ENCODE measurements at places on chromosomes 5 and 9.

DNA sequence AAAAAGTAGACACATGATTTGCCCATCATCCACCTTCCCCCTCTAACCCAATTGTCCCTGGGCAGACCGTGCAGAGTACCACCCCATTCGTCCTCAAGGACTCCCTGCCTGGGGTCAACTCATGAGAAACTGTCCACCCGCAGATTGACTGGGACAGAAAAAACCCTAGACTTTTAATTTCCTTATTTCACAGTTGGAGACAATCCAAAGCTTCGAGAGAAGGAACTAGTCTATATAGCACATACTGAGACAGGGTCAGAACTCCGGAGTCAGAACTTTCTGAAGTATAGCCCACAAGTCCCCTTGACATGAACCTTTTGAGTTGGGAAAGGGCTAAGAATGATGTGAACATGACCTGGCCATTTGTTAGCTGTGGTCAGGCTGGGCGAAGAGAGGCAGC is 7.5 kb upstream of the GPX3 start:
- DNase-seq, result no peak

- DNase-seq, result no peak
Measured at GRCh38 chr5:126613941-126614592, 13.3 kb downstream of the PHAX start.

GRCh38 chr5:72377910-72378638 is 57.9 kb downstream of the PTCD2 start:
- DNase-seq, result no peak

GRCh38 chr9:77910194-77910621 is 121.4 kb downstream of the GNAQ start:
- DNase-seq, result no peak

DNA sequence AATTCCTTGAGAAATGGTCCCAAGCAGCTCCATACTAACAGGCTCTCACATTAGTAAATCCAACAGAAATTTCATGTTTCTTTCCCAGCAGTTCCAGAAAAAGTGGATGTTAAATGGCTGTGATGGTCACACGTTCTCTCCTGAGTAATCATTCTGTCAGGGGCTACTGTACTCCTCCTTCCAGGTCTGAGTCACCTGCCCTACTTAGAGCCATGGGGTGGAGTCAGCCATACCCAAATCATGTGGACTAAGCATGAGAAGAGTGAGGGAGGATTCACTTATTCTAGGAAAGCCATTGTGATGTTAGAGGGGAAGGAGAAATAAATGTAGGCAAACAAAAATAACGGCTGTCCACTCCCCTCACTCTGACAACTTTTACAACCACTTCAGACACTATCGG is 547.2 kb downstream of the CSNK1G3 start:
- DNase-seq, result peak; percentile 9

DNA sequence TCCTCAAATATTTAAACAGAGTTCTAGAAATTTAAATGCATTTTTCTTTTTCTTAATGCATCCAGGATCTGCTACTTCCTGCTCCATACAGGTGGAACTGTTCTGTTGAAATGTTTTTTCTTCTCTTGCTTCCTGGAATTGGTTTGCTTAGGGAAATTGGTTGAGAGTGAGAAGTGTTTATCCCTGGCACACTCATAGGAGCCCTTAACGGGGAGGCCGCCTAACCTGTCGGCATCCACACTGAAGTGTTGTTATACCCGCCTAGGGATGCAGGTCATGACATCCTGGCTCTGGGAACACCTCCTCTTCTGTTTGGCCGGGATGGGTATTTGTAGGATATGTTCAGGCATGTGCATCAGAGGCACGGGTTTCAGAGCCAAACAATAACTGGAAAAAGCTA is 239.7 kb downstream of the GADD45G start:
- no peak for DNase-seq

- DNase-seq, result no peak
Measured at GRCh38 chr5:20029266-20029665, 41.3 kb upstream of the CDH18 start.

GRCh38 chr9:33818167-33818846 is 1.3 kb downstream of the UBE2R2 start:
- DNase-seq, result no peak

DNA sequence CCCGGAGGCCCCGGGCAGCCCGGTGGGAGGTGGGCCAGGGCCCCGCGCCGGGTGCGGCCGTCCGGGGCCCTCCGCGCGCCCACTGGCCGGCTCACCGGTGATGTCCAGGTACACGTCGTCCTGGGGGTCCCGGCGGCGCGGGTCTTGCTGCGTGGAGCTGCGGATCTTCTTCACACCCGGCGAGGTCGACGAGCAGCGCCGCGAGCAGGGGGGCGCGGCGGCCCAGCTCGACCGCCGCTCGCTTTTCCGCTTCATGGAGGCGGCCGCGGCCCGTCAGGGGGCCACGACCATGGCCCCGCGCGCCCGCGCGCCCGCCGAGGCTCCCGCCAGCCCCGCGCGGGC is 548 bp downstream of the CDC14B start:
- DNase-seq, result no peak

GRCh38 chr5:76125888-76126287 is 42.7 kb downstream of the SV2C start:
- no peak for DNase-seq

DNA sequence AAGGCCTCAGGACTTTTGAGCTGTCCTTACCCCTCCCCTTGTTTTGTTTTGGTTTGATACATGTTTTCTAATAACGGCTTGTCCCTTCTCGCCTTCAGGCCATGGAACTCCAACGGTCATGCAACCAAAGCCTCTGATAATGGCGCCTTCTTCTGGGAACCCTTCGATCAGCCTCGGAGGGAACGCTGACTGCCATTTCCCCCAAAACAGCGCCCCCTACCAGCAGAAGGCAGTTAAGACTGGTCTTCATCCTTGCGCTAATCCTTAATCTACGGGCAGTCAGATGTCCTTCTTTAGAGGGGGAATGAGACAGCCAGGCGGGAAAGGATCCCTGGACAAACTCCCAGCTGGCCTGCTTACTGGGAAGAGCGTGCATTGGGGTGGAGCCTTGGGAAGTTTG is 276.6 kb downstream of the ICE1 start:
- no peak for DNase-seq

- no peak for DNase-seq
Measured at GRCh38 chr9:100587375-100587774, 9.5 kb downstream of the CAVIN4 start.

GRCh38 chr9:93630806-93631411 is 54.5 kb downstream of the PHF2 start:
- no peak for DNase-seq

GRCh38 chr9:27393054-27393846 is 96.3 kb upstream of the EQTN start:
- DNase-seq, result no peak

GRCh38 chr5:150266871-150267291 is 22.7 kb downstream of the CAMK2A start:
- DNase-seq, result no peak

DNA sequence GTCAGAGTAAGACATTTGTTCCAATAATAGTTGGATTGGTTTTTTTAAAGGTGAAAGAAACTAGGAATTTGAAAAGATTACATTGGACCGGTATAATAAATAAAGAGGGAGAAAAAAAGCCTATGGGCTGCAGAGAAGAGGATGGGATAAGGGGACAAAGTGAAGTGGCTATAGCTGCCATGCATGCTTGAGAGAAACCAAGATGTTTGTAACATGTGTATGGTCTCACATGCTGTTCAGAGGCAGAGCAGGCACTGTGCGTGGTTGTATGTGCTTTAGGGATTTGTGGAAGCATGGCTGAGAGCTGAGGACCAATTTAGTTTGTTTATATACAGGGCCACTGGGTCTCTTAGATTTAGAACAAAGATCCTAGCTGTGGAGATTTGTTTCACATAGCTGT is 32.7 kb downstream of the LNPEP start:
- no peak for DNase-seq

DNA sequence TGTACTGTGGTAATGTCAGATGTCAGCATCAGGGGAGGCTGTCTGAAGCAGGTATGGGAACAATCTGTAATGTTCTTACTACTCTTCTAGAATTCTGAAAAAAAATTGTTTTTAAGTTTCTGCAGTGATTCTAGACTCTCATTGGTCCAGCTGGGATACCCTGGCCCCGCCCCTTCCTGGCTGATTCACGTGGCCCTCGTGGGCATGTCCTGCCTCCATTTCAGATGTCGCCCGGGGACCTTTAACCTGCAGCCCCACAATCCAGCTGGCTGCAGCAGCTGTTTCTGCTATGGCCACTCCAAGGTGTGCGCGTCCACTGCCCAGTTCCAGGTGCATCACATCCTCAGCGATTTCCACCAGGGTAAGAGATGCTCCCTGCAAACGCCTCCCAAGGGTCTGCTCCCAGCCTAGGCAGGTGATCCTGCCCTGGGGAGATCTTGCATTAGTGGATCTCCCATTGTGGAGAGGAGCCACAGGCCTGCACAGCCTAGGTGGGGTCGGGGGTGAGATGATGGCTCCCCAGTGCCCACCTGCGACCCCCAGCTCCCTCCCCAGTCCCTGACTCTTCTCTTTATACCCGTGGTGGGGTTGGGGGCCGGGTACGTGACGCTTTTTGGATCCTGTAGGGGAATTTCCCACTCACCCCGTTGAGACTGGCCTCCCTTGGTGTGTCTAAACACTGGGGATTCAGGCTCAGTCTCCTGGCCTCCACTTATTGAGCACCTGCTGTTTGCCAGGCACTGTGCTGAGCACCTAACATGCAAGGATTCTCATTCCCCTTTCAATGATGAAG is 36.5 kb downstream of the LAMC3 start:
- no peak for DNase-seq

- no peak for DNase-seq
Measured at GRCh38 chr9:92974161-92974661, 26.9 kb downstream of the FGD3 start.

DNA sequence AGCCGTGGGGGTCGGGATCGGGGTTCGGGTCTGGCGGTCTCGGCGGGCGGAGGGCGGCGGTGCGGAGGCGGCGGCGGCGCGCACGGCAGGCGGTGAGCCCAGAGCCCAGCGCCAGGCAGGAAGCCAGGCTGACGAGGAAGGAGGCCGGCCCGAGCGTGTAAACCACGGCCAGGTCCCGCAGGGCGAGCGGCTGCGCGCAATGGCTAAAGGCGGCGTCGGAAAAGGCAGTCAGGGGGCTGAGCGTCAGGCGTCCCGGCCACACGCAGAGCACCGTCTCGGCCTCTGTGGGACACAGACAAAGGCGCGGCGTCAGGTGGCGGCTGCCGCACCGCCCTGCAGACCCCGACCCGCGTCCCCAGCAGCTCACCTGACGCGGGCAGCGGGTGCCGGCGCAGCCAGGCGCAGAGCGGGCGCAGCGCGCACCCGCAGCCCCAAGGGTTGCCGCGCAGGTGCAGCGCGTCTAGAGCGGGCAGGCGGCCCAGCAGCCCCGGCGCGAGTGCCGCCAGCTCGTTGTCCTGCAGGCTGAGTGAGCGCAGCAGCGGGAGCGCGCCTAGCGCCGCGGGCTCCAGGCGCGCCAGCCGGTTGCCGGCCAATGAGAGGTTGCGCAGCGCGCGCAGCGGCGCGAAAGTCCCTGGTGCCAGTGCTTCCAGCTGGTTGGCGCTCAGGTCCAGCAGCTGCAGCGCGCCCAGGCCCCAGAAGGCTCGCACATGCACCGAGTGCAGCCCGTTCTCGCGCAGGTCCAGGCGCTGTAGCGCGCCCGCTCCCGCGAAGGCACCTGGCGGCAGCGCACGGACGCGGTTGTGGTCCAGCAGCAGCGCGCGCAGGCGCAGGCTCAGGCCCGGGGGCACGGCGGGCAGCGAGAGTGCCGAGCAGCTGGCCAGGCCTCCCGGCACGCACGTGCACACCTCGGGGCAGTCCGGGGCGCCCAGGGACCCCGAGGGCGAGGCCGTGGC is 671 bp downstream of the LRRC26 start:
- DNase-seq, result peak; percentile 68

DNA sequence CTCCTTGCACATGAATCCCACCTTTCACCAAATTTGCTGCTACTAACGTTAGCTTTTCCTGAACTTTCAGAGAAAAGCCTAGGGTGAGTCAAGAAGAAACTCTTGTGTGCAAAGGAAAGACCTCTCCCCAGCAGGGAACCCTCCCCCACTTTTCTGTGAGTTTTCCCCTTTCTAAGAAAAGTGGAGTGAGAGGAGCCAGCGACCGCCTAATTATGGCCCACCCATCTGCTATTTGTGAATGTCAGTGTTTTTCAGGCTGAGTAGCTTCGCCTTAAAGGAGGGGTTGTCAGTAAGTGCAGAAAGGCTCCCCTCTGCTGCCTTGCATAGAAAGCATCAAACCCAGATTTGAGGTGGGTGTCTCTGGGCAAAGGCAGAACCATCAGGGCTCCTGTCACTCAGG is 46.8 kb upstream of the SPOCK1 start:
- no peak for DNase-seq

DNA sequence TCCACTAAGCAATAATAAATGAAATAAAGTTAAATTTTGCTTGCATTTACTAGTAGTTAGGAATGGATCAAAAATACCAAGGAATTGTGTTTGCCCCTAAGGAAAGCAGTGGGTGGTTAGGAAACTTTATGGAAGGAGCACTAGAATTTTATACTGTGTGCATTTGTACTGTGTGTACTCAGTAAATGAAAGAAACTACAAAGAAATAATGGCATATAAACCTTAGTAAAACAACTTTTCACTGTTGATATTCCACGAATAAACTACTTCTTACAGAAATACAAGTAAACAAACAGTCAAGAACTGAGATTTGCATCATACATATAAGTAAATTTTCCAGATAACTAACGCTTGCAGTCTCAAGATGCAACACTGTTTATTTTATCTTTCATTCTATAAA is 103.7 kb upstream of the PARP8 start:
- DNase-seq, result no peak

DNA sequence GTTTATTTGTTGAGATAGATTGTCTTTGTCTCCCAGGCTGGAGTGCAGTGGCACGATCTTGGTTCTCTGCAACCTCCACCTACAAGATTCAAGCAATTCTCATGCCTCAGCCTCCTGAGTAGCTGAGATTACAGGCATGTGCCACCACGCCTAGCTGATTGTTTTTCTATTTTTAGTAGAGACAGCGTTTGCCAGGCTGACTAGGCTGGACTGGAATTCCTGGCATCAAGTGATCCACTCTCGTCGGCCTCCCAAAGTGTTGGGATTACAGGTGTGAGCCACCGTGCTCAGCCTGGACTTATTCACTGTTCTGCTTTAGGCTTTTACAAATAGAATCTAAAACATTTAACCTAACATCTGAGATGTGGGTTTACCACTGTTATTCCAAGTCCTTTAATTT is 91.3 kb downstream of the COMMD10 start:
- DNase-seq, result peak; percentile 10

- DNase-seq, result no peak
Measured at GRCh38 chr5:176608142-176608705, 1.7 kb downstream of the GPRIN1 start.

DNA sequence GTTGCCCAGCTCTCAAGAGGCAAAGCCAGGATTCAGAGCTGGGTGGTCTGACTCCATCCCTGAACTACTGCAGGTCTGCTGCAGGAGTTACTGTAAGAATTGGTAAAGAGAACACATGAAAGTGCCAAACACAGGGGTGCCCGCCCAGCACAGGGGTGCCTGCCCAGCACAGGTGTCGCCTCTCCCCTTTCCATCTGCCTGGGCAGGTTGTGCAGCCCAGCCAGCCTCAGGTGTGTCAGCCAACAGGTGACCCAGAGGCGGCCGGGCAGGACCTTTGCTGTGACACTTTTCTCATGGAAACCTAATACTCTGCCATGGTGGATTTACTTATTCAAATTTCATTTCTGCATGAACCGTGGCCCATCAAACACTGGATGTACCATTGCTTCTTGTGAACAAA is 289.7 kb upstream of the IRX4 start:
- no peak for DNase-seq

All from urothelium cell line (cell line).